ENCODE measurements at places on chromosomes 1 and 21. TPM values are rescaled to one million over a fixed set of nuclear protein-coding genes. Genes with fewer than 3 reads are reported as not detected.

The LCE2A gene
- not detected for total RNA-seq

The PLXNA2 gene
- 43.1 TPM for total RNA-seq

The CRYAA gene
- not detected for total RNA-seq

The ADORA3 gene
- 0.16 TPM for total RNA-seq

The ANKRD35 gene
- total RNA-seq: 0.06 TPM

The CELA2B gene
- total RNA-seq: not detected

The RCAN3 gene
- total RNA-seq: 2.4 TPM

The PRAMEF9 gene
- not detected for total RNA-seq

The HRNR gene
- total RNA-seq: not detected

The CD5L gene
- total RNA-seq: not detected

The FMO3 gene
- 0.06 TPM for total RNA-seq

The IGSF3 gene
- total RNA-seq: 0.49 TPM

The PEAR1 gene
- 11.0 TPM for total RNA-seq

The HMGCL gene
- 38.2 TPM for total RNA-seq

The ADGRB2 gene
- total RNA-seq: 0.16 TPM

The BMP8B gene
- total RNA-seq: under 0.01 TPM

The MROH9 gene
- not detected for total RNA-seq

The S100A8 gene
- total RNA-seq: not detected

The GPX7 gene
- total RNA-seq: 7.0 TPM

The CD48 gene
- not detected for total RNA-seq

The TNFSF4 gene
- total RNA-seq: 10.0 TPM

The FCRL4 gene
- total RNA-seq: not detected

The CDC20 gene
- 29.1 TPM for total RNA-seq

The GJA4 gene
- 2.6 TPM for total RNA-seq

The SARS1 gene
- 180 TPM for total RNA-seq

The S100A1 gene
- not detected for total RNA-seq

The RAB7B gene
- not detected for total RNA-seq
